Panc1 (cell line): ENCODE measurements at places on chromosomes 2 and 18.

- DNase-seq, result no peak
These were observed 18.4 kb downstream of the CYB5A start for GRCh38 chr18:74273394-74273793.

DNA sequence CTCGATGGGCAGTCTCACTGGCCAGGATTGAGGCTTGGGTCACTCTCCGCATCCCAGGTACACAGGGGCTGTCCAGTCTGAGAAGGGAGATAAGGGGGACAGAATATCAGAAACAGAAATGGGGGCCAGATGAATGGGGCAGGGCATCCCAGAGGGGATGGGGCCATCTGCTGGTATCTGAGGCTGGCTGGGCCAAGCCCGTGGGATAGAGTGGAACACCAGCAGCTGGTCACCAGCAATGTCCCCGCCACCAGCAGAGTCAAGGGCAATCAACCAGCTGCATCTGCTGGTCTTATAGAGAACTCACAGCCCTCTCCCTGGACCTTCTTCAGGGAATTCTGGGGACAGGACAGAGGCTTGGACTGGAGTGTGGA, 128.8 kb upstream of the HAAO start:
- no peak for DNase-seq

DNA sequence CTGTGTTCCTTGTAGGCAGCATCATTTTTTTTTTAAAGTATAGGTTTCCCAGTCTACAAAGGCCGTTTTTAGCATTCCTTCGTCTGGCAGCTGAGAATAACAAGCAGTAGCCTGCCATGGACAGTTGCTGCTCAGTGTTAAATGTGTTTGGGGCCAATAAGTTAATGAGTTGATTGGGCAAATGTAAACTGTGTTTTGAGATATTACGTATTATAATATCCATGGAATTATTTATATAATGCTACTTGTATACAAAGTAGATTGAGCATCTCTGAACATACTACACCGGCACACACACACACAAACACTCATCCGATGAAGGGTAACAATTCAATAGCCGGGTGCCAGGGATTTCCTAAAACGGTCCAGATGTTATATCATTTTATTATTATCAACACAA, 97.2 kb downstream of the IRS1 start:
- no peak for DNase-seq

- no peak for DNase-seq
These were observed 44.6 kb downstream of the HK2 start for GRCh38 chr2:74878551-74878950.

- DNase-seq, result no peak
These were observed 27.7 kb upstream of the CPS1 start for GRCh38 chr2:210528716-210529115.

- DNase-seq, result no peak
These were observed 39.0 kb downstream of the SLC39A10 start for GRCh38 chr2:195696012-195696411.

GRCh38 chr18:79942211-79942610, 9.2 kb downstream of the SLC66A2 start:
- no peak for DNase-seq

DNA sequence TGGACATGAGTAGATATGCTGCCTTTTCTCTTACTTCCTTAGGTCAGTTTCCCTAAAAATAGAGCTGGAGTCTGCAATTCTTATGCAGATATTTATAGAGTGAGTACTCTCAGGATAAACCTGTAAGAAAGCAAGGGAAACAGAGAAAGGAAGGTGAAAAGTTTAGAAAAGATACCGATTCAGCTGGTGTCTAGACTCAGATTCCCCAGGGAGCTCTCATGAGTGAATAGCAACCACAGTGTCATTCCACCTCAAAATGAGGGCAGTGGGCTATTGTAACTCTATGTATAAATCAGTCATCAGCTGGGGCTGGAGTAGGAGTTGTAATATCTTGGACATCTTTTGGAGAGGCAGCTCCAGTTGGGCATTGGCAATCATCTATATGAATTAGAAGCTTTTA, 1485.1 kb upstream of the TMEFF2 start:
- DNase-seq, result no peak

DNA sequence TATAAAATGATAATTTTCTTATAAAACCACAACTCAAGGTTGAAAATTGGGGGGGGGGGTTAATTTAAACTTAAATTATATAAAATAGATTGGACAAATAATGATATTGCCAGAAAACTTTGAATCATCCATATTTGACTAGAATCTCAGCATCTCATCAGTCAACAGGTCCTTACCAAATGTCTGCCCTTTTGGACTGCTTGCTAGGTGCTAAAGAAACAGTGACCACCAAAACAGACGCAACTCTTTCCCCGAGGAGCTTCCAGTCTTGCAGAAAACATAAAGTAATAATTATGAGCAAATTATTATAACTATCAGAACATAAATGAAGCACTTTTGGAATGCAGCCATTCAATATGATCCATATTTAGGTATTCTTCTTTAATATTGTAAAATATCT, 8.6 kb upstream of the COL3A1 start:
- no peak for DNase-seq

- DNase-seq, result no peak
These were observed 19.6 kb upstream of the RPIA start for GRCh38 chr2:88671786-88672427.

DNA sequence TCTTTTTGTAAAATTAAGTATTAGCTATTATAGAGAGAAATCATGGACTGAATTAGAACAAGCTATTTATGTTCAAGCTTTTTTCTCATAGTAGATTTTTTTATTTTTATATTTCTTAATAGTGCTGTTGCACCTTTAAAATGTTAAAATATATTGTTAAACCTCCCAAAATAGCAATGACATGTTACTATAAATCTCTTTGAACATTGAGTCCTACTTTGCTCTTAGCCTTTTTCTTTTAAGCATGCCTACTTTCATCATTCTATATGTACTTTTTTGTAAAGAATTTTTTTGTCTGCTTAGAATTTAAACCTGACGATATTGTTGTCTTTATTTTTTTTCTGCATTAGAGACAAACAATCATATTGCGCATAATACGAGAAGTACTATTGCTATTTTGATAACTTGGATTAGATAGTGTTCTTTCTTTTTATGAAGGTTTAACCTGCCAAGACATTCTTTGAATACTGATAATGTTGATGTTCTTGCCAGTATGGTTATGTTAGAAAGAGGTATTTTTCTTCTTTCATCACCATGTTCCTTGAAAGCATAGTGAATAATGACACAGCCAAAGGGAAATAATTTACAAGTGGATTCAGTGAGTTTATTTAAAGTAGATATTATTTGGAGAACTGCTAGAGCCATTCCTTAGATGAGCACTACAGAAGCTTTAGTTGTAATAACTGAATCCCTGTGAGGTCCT, 40.6 kb downstream of the PMS1 start:
- DNase-seq, result no peak

DNA sequence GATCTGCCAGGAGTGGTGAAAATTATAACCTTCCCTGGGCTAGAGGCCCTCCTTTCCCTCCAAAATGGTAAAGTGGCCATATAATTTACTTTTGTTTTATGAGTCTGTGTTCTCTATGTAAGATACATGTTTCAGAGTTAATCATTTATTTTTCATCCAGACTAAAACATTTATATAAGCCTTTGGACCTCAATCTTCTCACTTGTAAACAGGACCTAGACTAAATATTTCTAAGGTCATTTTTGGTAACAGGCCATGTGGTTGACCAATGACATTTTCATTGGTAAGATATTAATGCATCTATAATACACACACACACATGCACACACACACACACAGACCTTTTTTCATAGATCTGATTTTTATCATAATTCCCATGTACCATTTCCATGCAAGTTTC, 79.7 kb upstream of the KCTD1 start:
- DNase-seq, result no peak

GRCh38 chr18:21369146-21369545, 127.1 kb downstream of the GREB1L start:
- no peak for DNase-seq

GRCh38 chr2:136124805-136125204, 6.9 kb upstream of the CXCR4 start:
- no peak for DNase-seq

DNA sequence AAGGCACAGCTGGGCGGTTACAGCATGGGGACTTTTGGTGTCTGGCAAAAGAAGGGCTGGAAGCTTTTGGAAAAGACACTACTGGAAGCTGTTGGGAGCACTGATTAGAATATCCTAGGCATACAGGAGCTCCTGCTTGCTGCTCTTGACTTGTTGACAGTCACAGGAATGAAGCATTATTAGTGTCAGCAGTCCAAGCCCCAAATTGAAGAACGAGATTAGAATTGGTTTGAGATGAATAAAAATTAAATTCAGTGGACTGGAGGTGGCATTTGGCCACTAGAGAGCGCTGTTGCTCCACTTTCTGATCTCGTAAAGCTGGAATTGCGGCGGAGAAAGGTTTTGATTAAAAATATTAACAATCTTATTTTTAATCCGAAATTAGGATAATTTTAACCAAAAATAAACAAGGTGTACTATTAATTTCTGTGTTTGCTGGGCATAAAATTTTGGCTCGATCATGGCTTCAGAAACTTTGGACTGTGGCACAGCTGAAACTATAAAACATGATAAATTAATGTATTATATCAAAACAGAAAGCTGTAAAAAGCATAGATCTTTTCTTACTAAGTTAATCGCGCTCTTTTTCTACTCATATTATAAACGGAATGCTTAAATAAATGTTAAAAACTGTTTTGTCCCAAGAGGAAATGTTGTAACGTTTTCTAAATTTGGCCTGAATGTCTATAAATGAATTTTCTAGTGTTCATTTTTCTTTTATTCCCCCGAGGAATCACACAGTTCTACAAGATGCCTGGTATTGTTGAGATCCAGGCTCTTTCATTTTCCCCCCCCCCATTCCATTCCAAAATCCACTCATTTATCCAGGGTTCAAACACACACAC, 2.4 kb upstream of the HOXD8 start:
- DNase-seq, result no peak

DNA sequence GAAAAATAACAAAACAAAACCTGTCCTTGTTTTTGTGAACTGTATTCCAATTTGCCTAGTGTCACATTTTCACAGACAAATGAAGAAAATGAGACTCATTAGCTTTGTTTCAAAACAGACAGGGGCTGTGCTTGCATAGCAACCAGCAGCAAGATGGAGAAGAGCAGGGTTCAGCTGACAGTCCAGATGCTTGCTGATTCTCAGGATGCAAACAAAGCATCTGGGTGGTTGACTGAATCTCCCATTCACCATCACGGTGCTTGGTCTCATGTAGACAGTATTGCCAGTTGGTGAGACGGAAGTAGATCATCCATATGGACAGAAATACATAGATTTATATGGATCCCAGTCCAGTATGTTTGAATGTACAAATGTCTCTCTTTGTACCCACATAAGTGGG, 326.8 kb downstream of the CCDC85A start:
- no peak for DNase-seq

- no peak for DNase-seq
These were observed 15.8 kb downstream of the TMEM200C start for GRCh38 chr18:5879479-5879882.

DNA sequence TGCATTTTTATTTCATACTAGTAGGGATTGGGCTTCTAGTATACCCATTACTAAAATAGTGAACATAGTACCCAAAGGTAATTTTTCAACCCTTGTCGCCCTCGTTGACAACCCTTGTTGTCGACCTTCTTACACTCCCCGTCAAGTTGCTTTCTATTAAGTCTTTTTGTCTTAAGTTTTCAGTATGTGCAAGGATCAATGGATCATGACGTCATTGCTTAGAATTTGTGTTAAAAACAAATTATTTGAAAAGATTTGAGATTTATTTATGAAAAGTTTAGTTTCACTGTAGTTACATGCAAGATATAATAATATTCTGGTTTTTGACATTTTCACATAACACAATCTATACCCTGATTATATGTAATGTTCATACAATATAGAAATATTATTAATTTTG, 110.4 kb downstream of the CBLN2 start:
- DNase-seq, result no peak

DNA sequence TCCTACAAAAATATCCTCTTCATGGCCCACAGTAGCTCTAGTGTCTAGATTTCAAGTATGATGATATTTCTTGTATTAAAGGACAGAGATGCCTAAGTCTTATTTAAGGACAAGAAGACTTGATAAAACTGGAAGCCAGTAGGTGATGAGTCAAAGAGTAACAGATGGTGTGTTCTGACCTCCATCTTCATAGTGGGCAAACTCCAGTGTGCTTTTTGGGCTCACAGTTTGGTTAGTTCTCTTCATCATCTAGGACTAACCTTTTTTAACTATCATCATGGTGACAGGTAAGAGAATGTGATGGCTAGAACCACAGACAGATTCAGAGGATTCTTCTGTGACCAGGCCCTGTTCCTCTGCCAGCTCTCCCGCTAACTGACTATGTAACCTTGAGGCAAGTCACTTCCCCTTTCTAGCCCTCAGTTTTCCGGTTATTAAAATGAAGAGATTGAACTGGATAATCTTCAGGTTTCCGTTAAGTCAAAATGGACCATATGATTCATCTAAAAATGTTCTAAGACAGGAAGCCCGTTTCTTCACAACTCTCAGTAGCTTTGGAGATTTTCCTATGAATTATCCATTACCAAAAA, 140.3 kb upstream of the RASGRP3 start:
- DNase-seq, result no peak

- no peak for DNase-seq
These were observed 432.6 kb downstream of the SATB2 start for GRCh38 chr2:199025146-199025545.

DNA sequence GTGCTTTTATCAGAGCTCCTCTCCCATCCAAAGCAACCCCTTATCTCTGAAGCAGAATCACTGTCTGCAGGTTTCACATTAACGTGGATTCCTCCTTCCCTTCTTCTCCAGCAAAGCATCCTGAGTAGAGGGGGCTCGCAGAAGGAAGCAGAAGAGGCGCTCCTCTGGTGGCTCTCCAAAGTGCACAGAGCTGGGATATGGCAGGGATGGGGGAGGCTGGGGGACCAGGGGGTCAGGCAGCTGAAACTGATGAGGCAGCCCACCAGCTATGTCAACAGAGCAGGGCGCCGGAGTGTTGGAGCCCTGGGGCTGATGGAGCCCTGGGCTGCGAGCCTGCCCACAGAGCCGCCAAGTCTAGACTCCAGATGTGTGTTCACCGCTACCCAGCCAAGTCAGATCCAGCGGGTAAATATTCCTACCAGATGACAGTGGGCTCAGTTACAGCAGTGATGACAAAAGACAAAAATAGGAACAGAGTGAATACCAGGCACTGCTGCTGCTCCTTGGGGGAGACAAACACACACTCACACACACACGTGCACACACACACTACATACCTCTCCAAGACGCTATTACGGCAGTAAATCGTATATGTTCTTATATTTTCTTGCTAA, 678.3 kb upstream of the ID2 start:
- DNase-seq, result no peak

- no peak for DNase-seq
These were observed 498.2 kb upstream of the TNP1 start for GRCh38 chr2:217357886-217358620.

- DNase-seq, result no peak
These were observed 16.6 kb downstream of the SERPINE2 start for GRCh38 chr2:224022486-224022885.
